GM12891 (cell line): ENCODE measurements at places on chromosomes 4 and X.

GRCh38 chr4:66307641-66308438 is 637.6 kb upstream of the EPHA5 start:
- no peak for DNase-seq

GRCh38 chrX:54043541-54044125 is 640 bp downstream of the PHF8 start:
- peak; percentile 14 for DNase-seq

DNA sequence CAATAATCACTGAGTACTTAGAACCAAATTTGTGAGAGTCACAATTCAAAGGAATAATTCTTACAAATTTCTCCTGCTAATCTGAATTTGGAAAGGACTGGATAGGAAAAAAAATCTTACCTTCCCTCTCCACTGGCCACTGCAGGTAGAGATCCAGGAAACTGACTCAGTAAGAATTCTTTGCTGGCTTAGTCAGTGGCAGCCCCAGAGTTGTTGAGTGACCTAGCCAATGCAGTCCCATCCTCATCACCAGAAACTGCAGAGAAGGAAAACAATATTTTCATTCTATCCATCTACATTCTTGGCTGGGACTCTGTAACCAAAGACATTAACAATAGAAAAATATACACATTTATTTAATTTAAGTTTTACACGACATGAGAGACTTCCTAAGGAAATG is 572.0 kb downstream of the ADGRL3 start:
- DNase-seq, result no peak

GRCh38 chr4:185468999-185469398 is 2.5 kb downstream of the CCDC110 start:
- no peak for DNase-seq

DNA sequence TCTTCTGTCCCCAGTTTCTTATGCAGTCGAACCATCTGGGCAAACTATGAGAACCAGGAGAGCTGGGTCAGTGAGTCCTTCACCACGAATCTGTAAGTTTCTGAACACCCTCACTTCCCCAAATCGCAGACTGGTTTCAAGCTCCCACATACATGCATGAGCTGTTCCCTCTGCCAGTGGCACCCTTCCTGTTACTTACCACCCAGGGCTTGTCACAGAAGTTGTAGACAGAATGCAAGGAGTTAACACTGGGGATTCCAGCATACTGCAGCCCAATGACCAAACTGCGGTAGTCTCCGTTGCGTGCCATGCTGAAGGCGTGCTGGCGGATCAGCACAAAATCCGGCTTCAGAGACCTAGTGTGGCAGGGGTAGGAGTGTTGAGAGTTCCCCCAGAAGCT is 14.6 kb downstream of the SYN1 start:
- DNase-seq, result no peak

DNA sequence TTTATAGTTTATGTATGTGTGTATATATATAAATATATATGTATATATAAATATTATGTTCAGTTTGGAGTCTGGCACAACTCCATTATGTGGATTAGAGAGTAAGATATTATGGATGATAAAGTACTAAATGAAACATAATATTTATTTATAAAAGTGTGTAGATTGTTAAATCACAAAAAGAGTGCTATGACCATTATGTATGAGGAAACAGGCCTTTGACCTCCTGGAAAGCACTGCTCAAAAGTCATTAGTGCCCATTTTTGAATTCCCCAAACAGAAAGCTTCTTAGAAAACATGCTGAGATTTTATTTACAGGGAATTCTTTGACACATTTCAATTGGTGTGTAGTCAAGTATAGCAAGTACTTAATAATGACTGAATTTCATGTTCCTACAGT is 391.2 kb downstream of the UNC5C start:
- DNase-seq, result no peak

DNA sequence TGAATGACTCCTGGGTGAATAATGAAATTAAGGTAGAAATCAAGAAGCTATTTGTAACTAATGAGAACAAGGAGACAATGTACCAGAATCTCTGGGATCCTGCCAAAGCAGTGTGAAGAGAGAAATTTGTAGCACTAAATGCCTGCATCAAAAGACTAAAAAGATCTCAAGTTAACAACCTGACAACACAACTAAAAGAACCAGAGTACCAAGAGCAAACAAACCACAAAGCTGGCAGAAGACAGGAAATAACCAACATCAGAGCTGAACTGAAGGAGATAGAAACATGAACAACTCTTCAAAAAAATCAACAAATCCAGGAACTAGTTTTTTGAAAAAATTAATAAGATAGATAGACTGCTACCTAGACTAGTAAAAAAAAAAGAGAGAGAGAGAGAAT is 8.4 kb downstream of the CFAP299 start:
- DNase-seq, result no peak

DNA sequence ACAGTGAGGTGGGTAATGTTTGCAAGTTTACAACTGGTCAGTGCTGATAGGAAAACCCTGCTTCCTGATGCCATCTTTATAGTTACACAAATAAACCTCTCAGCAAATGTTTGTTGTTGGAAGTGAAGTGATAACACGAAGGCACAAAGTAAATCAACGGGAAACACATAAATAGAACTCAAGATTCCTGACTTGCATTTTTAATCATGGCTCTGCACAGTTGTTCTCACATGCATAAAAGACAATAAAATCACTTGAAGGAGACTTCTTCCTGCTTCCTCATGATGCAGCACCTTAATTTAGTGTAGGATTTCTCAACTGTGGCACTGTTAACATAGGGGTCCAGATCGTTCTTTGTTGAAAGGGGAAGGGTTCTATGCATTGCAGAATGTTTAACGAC is 907.7 kb downstream of the RAB28 start:
- no peak for DNase-seq

DNA sequence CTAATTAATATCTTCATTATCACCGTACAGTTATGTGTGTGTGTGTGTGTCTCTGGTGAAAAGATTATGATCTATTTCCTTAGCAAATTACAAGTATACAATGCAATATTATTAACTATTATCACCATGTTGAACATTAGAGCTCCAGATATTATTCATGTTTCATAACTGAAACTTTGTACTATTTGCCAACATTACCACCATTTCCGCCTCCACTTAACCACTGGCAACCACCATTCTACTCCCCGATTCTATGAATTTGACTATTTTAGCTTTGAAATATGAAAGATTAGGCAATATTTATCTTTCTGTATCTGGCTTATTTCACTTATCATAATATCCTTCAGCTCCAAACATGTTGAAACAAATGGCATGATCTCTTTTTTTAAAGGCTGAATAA is 717.9 kb downstream of the ARAP2 start:
- no peak for DNase-seq

- no peak for DNase-seq
Observed at GRCh38 chr4:107792711-107793110, 32.0 kb upstream of the SGMS2 start.

GRCh38 chr4:104727643-104728042 is 232.9 kb upstream of the CXXC4 start:
- DNase-seq, result no peak

DNA sequence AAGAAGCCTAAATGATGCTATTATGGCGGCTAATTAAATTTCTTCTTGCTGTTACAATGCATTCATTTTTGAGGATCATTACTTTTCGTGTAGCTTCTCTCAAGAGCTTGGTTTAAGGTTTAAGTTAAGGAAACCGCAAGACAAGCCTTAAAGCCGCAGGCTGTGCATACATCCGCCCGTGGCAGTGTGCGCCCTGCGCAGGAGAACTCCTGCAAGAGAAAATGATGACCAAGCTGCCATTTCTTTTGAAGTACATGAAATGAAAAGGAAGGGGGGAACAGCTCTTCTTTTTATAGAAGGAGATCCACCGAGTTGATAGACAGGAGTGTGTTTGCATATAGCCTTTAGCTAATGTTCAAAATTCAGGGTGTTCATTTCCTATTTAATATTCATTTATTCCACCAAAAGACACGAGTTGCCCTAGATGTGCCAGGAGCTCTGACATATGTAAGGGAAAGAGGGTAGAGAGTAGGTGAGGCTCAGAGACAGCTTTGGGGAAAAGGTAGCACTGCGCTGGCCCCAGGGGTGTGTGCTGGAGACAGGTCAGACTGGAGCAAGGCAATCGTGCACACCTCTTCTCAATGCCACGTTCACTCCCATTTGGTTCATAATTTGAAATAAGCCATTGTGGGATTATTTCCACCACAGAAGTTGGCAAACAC is 112.1 kb upstream of the LDB2 start:
- no peak for DNase-seq
